ENCODE measurements at places on chromosomes 7 and 10.

DNA sequence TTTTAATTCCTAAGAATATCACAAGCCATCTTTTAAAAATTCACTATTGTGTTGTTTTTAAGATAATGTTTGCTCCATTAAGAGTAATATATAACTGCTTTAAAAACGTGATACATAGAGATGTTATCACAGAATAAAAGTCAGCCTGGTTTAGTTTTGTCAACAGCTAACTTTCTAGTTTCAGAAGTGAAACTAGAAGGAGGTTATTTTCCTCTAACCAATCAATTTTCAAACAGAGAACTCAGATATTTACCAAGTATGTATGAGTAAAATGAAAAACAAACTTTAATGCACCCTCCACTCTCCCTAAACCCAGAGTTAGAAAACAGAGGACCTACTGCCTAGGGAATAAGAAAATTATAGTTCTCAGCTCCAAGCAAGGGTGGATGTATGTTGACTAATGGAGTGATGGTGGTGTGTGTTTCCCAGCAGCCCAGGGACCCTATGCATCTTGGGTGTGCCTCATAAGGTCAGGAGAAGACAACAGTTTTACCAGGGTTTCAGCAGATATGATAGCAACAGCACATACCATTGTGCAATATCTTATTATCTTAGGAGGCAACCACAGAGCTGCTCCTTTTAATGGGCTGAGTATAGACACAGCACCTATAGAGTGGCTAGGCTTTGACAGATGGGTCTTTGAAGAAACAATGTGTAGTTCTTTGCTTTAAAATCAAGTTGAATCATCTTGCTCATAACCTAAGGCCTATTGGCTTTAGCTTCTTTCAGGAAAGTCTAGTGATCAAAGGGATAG lies 58.4 kb downstream of the PTPRZ1 start:
- DNase-seq: no peak

DNA sequence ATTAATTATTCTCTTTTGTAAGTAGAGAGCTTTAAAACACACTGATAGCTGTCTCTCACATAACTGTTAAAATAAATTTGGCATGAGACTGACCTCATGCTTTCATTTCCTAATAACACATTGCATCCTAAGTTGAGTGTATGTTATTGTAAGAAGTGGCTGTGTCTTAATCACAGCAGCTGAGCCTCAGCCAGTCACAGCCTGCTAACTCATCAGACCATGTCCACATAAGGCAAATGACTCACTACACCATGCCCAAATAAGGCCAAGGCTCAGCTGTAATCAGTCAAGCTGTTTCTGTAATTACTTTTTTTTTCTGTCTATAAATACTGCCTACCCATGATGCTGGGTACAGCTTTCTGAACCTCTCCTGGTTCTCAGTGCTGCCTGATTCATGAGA lies 860.9 kb downstream of the XPNPEP1 start:
- no peak for DNase-seq

- no peak for DNase-seq
Measured at GRCh38 chr10:108663587-108663986, 1259.7 kb downstream of the XPNPEP1 start.

- no peak for DNase-seq
Measured at GRCh38 chr10:125840955-125841354, 17.6 kb downstream of the BCCIP start.

- no peak for DNase-seq
Measured at GRCh38 chr7:21616091-21616490, 73.3 kb downstream of the DNAH11 start.

DNA sequence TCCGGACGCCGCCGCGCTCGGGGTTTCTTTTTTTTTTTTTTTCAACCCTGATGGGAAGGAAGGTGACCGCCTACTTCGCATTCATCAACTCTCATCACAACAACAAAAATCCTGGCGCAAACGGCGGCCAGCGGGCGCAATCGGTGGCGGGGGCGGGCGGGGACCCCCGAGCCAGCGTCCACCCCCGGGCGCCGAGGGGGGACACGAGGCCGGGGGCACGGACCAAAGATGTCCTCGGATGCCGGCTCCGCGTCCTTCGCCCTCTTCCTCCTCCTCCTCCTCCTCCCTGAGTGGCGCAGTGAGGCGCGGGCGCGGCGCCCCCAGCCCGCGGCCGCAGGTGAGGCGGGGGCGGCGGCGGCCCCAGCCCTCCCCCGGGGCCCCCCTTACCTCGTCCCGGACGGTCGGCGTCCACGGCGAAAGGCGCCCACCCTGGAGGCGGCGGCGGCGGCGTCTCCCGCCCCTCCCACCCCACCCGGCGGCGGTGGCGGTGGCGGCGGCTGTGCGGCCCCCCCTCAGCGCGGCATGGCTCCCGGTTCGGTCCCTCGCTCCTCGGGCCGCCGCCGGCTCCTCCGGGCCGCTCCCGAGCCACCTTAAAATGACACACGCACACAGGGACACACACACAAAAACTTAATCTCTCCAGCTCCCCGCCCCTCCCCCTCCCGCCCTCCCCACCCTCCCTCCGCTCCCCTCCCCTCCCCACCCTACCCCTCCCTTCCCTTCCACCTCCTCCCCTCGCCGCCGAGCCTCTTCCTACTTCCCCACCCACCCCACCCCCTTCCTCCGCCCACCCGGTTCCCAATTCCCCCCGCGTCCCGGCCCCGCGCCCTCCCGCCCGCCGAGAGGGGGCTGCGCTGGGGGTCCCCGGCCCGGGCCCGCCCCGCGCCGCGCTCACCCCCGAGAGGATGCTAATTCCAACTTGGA lies at the start of gene CTBP2:
TSS of gene CTBP2 (minus strand) at position 632 of the 924 bp plus-strand sequence.
- peak; percentile 55 for DNase-seq
